NCI-H1048 (cell line): ENCODE measurements at places on chromosomes 5 and 9.

DNA sequence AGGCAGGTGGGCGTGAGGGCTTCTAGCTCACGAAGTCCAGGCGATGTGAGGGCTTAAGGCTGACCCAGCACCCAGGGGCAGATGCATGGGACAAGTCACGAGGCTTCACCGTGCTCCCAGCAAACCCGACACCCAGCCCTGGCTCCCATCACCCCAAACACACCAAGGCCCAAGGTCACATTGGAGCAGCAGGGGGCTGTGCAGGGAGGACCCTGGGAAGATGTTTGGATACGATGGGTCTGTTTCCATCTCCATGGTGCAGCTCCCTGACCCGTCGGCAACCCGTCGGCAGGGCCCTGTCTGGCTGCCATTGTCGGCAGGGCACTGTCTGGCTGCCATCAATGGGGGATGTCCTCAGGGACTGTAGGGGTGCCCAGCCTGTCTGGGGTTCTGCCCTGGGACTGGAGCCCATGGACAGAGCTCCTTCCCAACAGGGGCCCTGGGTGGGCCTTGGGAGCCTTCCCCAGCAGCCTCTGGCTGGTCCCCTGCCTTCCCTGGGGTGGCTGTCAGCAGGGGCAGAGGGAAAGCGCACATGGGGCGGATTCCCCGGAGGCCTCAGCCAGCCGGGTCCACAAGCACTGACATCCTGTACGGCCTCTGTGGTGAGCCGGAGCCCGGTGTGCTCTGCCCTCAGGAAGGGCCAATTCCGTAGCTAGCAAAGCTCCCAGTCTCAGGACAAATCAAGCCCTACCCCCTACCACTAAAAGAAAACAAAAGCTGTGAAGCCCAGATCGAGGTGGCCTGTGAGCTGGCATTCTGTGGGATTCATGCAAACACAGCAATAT is 47.1 kb downstream of the NACC2 start:
- no peak for DNase-seq

- no peak for DNase-seq
Observed at GRCh38 chr5:68180121-68181038, 35.2 kb upstream of the PIK3R1 start.

DNA sequence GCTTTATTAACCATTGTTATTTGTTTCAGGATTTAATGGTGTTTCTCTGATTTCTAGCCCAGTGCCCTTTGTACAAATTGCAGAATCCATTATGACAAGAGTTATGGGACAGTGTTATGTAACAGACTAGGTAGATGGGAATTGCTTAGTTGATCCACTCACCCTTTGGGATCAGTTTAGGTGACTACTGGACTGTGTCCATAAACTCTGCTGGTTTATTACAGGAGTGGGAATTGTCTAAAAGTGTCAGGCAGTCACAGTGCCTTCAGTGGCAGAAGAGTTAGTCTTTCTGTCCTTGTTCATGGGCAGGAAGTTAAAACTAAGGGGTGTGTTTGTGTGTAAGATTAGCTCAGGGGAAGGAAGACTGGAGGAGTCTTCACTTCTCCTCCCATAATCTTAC is 29.3 kb downstream of the RCL1 start:
- no peak for DNase-seq

DNA sequence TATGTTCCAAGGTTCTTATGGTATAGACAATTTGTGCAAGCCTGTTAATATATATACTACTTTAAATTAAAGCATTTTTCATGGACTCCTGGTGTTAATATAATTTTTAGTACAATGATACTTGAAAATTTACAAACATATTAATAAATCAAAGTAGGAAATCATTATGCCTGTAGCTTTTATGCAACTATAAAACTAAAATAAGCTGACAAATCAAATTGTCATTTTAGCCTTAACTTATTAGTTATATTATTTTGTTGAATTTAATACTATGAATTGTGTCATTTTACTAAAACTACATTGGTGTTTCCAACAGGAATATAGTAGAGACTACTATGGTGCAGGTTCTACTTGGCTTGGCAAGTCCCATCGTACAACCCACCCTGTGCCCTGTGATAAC is 96.0 kb downstream of the MED10 start:
- DNase-seq, result no peak

GRCh38 chr9:3585606-3586005 is 59.8 kb upstream of the RFX3 start:
- no peak for DNase-seq

GRCh38 chr9:137664676-137665075 is 45.9 kb downstream of the EHMT1 start:
- DNase-seq, result no peak

DNA sequence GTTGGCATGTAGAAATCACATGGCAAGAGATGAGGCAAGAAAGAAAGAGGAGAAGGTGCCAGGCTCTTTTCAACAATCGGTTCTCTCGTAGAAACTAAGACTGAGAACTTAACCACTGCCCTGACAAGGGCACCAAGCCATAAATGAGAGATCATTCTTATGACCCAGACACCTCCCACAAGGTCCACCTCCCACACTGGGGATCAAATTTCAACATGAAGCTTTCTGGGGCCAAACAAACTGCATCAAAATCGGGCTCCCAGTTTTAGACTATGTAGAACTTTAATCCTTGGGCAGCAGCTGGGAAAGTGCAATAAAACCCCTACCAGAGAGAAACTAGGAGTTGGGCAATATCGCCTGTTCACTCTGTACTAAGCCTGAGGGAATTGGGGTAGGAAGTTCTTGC is 150.2 kb upstream of the CCDC152 start:
- DNase-seq, result no peak

GRCh38 chr9:19759066-19759465 is 29.8 kb downstream of the SLC24A2 start:
- DNase-seq, result no peak

GRCh38 chr5:73312146-73312871 is 136.3 kb downstream of the FOXD1 start:
- no peak for DNase-seq

GRCh38 chr5:14405267-14405666 is 176.3 kb upstream of the OTULINL start:
- DNase-seq, result no peak

DNA sequence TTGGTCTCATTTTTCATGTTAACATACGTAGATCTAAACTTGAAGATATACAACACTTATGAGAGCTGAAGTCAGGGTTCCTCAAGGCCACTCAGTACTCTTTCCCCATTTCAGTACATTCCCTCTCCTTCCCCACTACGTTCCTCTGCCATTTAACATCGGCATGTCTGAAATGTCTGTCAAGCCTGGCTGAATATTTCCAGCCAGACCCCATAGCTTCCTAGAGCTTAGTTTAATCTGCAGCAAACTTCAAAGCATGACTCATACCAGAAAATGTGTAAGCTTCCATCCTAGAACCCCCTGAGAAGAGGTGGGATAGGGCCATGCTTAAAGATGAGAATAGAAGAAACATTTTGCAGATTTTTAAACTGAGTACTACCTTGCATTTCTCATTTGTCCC is 6.2 kb downstream of the GZMA start:
- DNase-seq, result no peak

DNA sequence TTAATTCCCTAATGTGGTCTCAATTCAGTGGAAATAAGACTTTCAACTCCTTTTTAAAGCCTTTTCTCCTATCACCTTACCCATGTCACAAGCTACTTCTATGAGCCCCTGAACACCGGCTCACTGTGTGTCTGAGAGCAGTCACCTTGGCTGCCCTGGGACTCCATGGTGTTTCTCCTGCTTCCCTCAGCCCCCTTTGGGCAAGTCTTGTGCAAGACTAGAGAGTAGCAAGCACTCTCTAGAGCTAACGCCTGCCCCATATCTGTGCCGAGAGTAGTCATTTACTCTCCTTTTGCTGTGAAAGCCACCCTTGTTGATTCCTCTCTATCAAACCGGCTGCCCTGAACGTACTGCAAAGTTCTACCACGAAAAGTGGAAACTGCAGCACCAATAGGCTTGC is 77.9 kb upstream of the DAB2 start:
- DNase-seq, result no peak

DNA sequence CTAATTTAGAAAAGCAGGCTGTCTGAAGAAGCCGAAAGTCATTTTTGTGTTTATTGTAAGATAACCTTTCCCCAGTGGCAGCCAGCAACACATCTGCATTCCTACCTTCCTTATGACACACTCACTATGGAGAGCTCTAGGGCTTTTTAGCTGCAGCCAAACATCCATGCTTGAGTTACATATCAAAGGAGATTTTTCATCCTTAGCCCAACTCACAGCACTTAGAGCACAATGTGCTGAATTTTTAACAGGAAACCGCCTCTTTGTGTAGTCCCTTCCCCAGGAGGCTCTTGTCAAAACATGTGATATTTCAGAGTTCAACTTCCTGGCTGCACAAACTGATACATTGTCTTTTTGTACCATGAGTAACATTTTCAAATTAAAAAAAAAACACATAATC is 379.2 kb downstream of the CTNND2 start:
- DNase-seq, result no peak

DNA sequence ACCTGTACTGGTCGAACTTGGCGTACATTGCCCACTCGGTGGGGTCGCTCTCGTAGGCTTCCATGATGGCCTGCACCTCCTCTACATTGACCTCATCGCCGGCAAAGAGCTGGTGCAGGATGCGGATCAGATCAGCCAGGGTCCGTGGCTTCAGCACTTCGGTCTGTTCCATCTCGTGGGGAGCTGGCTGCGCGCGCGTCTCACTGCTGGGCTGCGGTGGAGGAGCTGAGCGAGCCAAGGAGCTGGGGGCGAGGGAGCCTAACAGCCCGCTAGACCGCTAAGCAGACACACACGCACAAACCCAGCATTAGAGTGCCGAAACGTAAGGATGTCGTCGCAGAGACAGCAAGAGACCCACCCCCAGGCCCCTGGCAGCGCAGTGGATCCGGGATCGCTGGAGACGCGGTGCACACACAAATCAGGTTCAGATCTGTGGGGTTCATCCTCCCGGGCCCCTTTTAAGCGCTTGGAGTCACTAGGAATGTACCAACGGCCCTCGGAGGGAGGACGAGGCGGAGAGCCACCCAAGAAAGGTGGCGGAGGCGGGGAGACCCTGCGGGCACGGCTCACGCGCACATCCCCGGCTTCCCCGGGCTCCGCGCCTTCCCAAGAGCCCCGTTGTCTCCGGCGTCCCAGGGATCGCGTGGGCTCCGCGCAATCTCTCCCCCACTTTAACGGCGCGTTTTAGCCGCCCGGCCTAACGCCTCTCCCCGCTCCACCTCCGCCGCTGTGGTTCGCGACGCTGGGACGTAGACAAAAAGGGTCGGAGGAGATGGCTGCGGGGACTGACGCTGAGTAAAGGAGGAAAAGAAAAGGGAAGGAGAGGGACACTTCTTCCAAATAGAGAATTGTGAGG is at the start of gene CDO1:
Gene CDO1, minus strand, starts transcription at position 434 of the 856 bp plus-strand sequence. Its CDS starts 262 bp downstream, at position 172.
- DNase-seq, result no peak

DNA sequence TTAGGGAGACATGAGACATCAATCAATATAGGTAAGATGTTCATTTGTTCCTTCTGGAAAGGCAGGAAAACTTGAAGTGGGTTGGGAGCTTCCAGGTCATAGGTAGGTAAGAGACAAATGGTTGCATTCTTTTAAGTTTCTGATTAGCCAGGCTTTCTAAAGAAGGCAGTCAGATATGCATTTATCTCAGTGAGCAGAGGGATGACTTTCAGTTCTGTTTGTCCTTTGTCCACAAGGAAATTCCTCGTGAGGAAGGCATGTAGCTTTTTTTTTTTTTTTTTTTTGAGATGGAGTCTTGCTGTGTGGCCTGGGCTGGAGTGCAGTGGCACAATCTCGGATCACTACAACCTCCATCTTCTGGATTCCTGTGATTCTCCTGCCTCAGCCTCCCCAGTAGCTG is 155.3 kb upstream of the ABCA1 start:
- DNase-seq, result no peak

DNA sequence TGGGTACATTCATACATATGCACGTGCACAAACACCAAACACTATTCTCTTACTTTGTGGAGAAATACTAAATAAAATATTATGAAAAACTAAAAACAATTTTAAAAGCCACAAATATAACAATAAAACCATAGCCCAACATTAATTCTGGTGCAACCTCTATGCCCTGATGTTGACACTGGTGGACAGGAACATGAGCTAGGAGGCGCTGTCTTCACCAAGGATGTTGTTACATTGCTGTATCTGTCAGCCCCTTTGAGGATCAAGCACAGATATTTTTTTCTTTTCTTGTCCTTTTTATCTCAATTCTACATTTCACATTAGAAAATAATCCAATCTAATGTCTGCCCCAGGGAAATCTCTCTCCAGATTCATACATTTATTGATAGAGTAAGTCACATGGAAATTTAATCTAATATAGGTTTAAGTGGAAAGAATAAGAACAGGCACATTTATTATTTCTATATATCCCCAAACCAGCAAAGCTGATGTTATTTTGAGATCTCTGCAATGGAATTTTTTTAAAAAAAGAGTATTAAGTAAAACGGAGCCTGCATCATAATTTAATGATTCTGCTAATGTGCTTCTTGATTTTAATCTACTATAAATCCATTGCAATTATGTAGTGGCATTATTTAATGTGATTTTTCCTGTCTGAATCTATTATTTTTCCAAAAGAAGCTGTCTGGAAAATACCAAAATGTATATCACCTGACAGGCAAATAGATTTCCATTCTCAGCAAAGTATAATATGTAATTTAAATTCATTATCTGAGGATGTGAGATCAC is 716.5 kb downstream of the MTRR start:
- DNase-seq, result no peak

DNA sequence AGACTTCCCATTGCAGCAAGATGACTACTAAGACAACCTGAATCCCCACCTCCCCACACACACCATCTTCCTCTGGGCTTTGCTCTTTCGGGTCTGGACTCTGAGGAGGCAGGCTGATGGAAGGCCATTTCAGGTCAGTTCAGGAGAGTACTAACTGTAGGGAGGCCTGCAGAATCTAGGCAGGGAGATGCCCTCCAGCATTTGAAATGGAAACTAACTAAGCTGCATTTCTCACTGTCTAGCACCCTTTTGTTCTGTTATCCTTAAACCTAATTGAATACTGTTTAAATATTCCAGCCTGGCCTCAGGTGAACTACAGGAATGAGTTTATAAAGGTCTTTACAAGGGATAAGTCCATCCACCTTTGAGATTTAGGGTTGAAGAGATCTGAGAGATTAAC is 4.9 kb upstream of the TBCA start:
- DNase-seq, result no peak

- DNase-seq, result no peak
Observed at GRCh38 chr5:139705655-139706587, 57.8 kb downstream of the CXXC5 start.

- no peak for DNase-seq
Observed at GRCh38 chr9:72441848-72442607, 77.0 kb upstream of the ZFAND5 start.

DNA sequence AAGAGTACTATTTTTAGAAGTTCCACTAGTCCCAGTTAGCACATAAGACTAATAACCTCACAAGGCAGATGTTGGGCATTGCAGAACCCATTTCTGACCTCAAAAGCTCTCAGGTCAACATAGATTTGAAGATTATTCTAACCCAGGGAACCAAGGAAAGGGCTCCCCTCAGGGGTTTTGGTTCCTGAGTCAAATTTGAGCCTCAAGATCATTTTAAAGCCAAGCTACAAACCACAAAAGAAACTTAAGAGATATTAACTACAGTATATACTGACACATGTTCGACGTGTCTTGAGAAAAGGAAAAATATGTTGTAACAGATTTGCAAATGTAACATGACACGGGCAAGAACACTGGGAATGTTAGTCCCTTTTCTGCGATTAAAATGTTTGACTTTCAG is 88.6 kb downstream of the GNAQ start:
- DNase-seq, result no peak
